ENCODE measurements at places on chromosomes 5 and 9. TPM values are rescaled to one million over a fixed set of nuclear protein-coding genes. Genes with fewer than 3 reads are reported as not detected.

GRCh38 chr5:31664566-31664965, 25.6 kb downstream of the PDZD2 start:
- no peak for DNase-seq

QRFP gene
- not detected for polyA plus RNA-seq

DNA sequence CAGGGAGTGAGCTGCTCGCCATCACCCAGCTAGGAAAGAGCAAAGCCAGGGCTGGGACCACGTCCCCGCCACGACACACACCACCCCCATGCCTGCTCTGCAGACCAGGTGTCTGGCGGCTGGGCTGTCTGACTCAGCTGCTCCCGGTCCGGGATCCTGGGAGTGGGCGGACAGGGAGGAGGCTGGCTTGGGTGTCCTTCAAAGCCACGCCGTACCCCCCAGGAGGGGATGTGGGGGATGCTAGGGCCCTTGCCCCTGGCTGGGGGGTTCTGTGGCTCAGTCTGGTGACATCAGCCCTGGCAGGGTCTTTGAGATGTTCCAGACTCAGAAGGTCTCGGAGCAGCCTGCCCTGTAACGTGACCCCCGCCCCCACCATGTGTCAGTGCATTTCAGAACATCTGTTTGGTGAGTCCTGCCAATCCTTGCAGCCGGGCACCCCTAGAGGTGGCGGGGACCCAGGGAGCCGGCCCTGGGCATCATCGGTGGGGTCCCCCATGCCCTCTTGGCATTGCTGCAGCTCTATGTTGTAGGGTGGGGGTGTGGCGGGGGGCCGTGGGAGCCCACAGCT, 62.3 kb downstream of the HMCN2 start:
- DNase-seq, result no peak

PITX1 gene
- polyA plus RNA-seq, result 0.65 TPM

- DNase-seq, result peak; percentile 91
These were observed 106.7 kb downstream of the MCTP1 start for GRCh38 chr5:95178046-95178651.

Data from endothelial cell of umbilical vein (primary cell).